ENCODE measurements at places on chromosomes 6 and 20.

DNA sequence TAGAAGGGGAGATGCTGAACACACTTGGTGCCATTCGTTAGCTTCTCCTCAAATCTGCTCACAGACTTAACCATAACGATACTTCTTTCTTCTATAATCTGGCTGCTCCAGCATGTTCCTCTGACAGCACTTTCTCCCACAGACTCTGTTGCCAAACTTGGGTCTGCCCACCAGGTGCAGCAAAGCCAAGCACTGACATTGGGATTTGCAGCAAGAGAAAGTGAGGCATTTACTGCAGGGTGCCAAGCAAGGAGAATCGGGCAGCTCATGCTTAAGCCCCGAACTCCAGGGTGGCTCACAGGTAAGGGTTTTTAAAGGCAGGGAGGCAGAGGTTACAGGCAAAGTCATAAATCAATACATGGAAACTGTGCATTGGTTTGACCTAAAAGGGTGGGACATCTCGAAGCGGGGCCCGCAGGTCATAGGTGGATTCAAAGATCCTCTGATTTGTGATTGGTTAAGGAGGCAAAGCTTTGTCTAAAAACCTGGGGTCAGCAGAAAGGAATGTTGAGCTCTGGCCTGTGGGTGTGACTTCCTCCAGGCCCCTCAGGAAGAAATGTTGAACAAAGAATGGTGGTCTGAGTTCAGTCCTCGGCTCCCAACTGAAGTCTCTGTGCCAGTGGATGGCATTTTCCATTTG lies 25.1 kb upstream of the PNPLA1 start:
- DNase-seq: no peak

DNA sequence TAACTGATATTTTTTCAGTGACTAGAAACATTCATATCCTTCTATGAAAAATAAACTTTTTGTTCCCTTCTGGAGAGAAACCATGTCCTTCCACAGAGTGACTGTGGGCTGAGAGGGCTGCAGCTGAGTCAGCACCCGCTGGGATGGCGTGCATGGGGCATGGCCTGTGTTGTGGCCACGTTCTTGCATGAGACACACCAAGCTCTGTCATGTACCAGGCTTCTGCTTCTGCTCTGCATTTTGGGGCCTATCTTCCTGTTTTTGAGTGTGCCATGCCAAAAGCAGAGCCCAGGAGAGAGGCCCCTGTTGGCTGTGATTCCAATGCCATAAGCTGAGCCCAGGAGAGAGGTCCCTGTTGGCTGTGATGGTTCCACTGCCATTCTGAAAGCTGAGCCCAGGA lies 10.8 kb downstream of the APMAP start:
- no peak for DNase-seq

DNA sequence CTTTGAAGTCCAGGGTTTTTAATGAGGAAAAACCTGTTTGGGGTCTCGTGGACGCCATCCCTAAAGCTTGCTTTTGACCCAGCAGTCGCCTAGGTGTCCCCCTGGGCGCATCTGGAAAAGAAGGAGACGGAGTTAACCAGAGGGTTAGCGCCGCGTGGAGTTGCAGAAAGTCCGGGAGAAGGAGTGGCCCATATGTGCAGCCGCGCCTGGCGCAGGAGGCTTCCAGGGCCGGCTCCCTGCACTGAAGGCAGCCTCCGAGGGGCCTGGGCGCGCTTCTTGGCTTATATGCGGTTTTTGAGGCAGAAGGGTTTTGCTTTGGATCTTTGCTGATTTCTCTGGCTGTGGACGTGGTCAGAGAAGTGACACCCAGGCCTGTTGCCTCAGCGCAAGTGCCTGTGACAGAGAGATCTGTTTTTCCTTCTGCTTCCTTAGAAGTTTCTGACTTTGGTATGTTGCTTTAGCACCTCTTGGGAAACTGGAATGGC lies 987 bp downstream of the TMEM181 start:
- DNase-seq: peak; percentile 50

DNA sequence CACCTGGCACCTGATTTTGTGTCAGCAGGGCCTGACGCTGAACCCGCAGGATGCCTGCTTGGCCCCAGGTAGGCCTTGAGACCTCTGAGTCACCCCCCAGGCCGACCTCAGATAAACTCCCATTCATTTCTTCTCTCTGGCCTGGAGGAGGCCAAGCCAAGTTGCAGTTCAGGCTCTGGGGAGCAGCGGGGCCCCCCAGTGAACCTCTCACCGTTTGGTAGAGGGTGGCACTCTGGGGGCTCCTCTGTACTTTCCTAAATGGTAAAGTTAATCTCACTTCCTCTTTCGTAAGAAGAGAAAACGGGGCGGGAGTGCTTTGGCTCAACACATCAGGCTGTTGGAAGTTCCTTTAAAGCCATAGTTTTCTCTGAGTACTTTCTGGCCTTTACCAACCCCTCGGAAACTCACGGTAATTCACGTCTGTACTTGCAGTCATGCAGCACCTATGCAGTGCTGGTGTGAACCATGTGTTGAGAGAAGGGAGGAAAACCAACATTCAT lies 2.8 kb downstream of the SIRPA start:
- DNase-seq: no peak

DNA sequence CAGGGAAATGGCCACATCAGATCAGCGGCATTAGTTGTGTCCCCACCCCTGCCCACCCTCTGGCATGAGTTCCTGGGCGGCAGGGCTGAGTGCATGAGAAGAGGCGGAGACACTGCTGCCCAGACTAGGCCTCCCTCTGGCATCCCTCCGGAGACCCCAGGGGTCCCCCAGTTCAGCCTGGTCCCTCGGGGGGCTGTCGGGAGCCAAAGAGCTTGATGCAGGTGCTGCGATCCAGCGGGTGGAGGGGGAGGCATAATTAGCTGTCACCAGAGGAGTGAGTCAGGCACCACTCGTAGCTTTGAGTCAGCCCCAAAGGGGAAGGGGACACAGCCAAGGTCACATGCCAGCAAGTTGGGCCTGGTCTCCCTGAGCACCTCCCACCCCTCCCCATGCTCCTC lies 34.5 kb downstream of the DLGAP4 start:
- DNase-seq: no peak

- DNase-seq: no peak
Observed at GRCh38 chr6:56168596-56168995, 78.8 kb downstream of the COL21A1 start.

DNA sequence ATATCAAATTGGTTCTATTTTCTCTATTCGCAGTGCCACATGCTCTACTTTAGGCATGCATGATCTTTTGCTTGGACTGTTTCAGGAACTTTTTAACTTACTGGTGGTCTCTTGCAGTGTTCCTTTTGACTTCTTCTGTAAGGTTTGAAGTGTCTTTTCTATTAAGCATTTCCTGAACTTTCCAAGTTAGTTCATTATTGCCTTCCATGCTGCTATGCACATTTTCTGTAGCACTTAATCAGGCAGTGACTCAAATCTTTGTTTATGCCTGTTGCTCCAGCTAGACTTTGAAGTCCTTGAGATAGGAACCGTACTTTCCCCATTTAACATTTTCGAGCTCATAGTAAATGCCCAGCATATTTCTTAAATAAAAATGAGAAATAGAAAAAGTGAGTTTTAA lies 52.2 kb downstream of the FAM83B start:
- no peak for DNase-seq

- DNase-seq: no peak
Observed at GRCh38 chr6:83431545-83432155, 799 bp upstream of the ME1 start.

DNA sequence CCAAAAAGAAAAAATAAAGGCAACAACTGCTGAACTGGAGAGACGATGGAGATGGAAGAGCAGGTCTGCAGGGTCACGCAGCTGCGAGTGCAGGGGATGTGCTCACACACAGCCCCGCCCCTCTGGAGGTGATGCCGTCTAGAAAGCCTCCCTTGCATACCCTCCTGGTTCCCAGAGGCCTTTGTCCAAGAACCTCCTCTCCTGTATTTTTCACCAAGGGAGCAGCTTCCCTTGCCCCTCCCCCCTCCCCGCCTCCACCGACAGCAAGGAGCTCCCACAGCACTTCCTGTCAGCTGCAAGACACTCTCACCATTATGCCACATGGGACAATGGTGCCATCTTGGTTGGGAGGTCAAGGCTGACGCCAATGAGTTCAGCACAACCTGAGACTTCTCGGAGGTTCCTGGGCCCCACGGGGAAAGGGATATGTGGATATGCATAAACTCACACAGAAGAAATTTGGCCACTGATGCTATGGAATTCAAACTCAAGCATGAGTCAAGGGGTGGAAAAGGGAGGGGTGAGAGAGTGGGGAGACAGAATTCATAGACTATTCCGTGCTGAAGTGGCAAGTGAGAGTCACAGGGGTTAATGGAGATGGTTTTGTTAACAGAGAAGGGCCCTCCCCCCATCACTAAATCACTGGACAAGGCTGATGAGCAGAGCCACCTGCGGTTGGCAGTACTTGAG lies 132.9 kb downstream of the SCML4 start:
- DNase-seq: peak; percentile 45

- DNase-seq: no peak
Observed at GRCh38 chr6:133131621-133132465, 109.3 kb upstream of the EYA4 start.

GRCh38 chr20:59580991-59581401 lies 23.3 kb upstream of the PHACTR3 start:
- no peak for DNase-seq

GRCh38 chr6:134373282-134373922 lies 55.5 kb upstream of the SGK1 start:
- DNase-seq: peak; percentile 67

- DNase-seq: peak; percentile 30
Observed at GRCh38 chr6:14925699-14926026, 320.2 kb upstream of the JARID2 start.

- DNase-seq: no peak
Observed at GRCh38 chr6:26411751-26412150, 9.7 kb downstream of the BTN3A1 start.

DNA sequence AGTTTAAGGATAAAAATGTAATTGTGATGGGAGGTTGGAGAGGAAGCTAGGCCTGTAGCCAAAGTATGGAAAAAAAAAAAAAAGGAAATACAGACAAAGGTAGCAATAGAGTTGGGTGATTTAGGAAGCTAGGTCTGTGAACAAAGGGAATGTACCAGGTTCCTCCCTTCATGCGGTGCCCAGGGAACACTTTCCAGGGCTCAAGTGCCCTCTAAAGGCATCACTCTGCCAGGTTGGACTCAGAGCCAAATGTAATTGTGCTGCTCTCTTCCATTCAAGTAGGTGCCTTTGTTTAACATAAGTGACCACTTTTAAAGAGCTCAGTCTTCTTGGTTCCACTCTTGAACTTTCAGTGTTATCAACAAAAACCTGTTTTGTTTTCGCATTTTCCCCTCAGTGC lies 159.7 kb upstream of the AHI1 start:
- no peak for DNase-seq

DNA sequence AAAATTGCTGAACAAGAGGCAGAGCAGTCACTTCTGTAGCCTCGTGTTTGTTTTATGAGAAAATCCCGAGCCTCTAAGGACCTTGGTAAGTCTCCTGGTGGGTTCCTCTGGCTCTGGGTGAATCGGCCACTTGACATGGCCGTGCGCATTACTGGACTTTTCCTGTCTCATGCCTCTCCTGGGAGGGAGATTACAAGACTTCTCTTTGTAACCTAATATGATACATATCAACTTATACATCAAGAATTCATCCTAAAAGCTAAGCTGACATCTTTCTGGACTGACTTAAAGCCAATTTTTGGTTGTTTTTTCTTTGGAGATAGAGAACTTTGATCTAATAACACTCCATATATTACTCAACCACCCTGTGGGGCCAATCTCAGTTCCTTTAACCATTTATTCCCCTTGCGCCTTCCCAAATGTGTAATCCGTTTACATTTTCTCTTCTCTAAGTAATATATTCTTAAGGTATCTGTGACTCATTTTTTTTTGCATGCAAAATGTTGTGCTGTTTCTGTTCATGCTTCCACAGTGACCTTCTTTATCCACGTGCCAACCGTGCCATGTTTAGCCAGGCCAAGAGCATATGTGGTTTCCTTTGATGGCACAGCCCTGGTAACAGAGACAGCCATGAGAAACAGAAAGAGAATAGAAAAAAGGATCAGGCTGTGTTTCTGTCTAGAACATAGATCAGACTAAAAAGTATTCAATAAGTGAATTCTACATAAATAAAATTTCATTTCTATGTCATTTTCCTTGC lies 47.5 kb upstream of the JAG1 start:
- no peak for DNase-seq

DNA sequence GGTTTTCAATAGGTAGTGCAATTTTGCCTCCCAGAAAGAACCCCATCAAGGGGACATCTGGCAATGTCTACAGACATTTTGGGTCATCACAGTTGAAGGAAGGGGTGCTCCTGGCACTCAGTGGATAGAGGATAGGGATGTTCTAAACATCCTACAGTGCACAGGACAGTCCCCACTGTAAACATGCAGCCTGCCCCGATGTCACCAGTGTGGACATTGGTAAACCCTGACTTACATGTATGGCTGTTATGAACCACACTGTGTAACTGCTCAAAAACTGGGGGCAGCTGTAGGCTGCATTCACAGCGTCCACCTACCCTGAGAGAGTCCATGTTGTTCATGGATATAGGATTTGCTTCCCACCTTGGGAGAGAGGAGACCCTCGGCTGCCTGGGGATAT lies 79.3 kb upstream of the FOXQ1 start:
- DNase-seq: no peak

- no peak for DNase-seq
Observed at GRCh38 chr6:109304284-109305015, 77.8 kb downstream of the CD164 start.

DNA sequence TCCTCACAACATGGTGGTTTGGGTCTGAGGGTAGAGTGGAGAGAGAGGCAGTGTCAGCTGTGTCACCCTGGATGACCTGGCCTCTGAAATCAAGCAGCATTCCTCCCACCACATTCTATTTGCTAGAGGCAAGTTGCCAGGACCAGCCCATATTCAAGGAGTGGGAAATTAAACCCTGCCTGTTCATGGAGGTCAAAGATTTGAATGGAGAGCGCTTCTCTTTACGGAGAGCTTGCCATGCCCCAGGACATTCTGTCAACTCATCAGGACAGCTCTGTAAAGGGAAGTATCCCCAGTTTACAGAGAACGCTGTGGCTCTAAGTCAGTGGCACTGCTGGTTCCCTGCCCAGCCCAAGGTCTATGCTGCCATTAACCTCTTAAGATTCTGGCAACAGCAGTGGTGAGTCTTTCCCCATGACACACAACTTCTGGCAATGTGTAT lies 90.0 kb upstream of the INSM1 start:
- no peak for DNase-seq

GRCh38 chr6:36699348-36699747 lies 1.7 kb downstream of the RAB44 start:
- no peak for DNase-seq

GRCh38 chr6:89302936-89303335 lies 12.2 kb downstream of the GABRR2 start:
- DNase-seq: no peak

- no peak for DNase-seq
Observed at GRCh38 chr6:11514672-11515071, 22.9 kb upstream of the TMEM170B start.

GRCh38 chr20:21004386-21005076 lies 101.6 kb downstream of the LINC00237 start:
- no peak for DNase-seq

- no peak for DNase-seq
Observed at GRCh38 chr6:1435806-1436205, 46.4 kb downstream of the FOXF2 start.
